ENCODE measurements at places on chromosomes 5 and 9.

DNA sequence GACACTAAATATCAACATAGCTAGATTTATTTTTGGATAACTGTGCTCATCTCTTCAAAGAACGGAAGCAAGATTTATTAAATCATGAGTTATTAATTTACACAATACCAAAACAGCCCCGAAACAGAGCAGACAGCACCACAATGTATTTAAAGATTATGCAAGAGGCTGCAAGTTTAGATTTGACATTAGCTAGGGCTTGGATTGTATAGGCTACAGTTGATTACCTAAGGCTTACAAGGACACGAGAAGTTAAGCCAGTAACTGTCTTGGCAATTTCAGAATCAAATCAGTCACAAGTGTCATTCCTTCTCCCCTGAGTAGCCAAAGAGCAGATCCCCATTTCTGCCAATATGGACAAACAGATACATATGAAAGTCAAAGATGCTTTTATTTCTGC is 152.6 kb downstream of the MED27 start:
- no peak for DNase-seq

DNA sequence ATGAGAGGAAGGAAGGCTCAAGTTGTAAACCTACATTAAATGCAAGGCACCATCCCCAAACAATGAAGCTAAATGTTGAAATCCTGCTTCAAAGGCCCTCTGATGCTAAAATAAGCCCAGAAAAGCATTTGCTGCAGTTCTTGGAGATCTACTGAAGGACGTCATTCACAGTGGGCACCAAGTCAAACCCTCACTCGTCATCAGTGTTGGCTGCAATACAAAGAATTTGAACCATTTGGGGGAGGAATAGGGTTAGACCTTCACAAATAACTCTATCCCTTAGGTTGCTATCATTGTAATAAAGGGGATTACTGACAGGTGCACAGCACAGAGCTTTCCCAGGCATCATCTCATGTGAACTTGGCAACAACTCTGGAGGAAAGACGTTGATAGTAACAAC is 9.3 kb upstream of the MEGF9 start:
- no peak for DNase-seq

GRCh38 chr5:48192-48591 is 43.8 kb upstream of the PLEKHG4B start:
- no peak for DNase-seq

DNA sequence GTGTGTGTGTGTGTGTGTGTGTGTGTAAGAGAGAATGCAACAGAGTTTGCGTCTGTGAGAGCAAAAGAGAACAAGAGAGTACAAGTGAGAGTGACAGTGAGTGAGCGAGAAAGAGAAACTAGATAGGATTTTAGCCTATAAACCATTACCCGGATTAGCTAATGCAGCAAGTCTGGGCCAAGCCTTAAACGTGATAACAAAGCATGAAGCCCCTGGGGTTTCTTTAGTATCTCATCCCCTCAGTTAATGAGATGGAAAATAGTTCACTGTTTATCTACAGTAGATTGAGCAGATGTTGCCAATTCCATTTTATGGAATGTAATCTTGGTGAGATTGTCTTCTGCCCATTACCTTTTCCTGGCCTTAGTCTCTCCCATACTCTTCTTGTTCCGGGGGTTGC is 114.5 kb downstream of the MAT2B start:
- no peak for DNase-seq

GRCh38 chr5:159040181-159040580 is 59.5 kb downstream of the EBF1 start:
- DNase-seq, result no peak

DNA sequence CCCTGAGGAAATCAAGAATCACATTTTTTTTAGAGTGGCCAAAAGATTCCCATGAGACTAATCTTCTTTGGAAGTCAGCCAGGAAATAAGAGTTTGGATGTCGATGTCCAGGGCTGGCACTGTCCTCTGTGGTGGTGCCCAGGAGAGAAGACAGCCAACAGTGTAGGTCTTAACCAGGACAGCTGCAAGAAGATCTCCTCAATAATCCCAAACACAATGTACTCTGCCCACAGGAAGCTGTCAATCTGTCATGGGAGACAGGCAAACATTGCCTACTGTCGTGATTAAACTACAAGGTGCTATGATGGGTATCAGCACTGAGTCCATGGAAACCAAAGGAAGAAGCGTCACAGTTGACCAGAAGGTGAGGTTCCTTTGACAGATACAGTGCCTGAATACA is 174.1 kb downstream of the PIK3R1 start:
- DNase-seq, result no peak

GRCh38 chr9:132007371-132008025 is 72.2 kb downstream of the MED27 start:
- no peak for DNase-seq

GRCh38 chr5:81181576-81182316 is 51.4 kb upstream of the CKMT2 start:
- no peak for DNase-seq

DNA sequence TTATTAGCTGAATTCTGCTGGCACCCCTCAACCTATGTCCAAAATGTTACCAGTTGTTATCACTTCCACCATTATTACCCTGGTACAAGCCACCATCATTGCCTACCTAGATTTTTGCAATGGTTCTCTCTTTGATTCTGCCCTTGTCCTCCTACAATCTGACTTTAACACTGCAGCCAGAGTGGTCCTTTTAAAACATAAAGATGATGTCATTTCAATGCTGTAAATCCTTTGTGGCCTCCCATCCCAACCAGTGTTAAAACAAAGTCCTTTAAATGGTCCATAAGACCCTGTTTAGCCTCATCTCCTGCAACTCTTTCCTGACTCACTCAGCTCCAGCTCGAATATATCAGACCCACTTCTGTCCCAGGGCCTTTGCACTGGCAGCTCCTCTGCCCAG is 54.9 kb upstream of the FSTL4 start:
- DNase-seq, result no peak

DNA sequence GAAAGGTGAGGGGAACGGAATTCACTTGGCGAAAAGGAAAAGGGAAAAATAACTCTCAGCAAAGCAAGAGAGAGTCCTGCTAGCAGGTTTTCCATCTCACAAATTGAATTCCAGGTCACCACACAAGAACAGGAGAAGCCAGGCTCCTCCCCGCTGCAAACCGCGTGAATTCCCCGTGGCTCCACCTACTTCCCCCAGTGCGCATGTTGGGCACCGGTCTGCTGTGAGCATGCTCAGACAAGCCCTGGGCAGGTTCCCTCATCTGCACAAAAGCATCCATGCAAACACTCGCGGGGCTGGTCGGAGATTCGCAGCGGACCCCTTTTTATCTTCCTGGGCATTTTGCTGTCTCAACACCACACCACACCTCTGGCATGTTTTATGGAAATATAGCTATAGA is 58.5 kb upstream of the S1PR3 start:
- DNase-seq, result no peak
